ENCODE measurements at places on chromosomes 16 and 17. TPM values are rescaled to one million over a fixed set of nuclear protein-coding genes. Genes with fewer than 3 reads are reported as not detected.

PRSS53 gene
- 2.1 TPM for total RNA-seq

GRAP gene
- not detected for total RNA-seq

CLEC18C gene
- under 0.01 TPM for total RNA-seq

NPIPA2 gene
- total RNA-seq: 0.34 TPM

TNP2 gene
- total RNA-seq: not detected

ARL5C gene
- total RNA-seq: not detected

KCNJ2 gene
- total RNA-seq: 1.0 TPM

CHST4 gene
- under 0.01 TPM for total RNA-seq

KRTAP4-3 gene
- not detected for total RNA-seq

FOXF1 gene
- 25.4 TPM for total RNA-seq

WFDC1 gene
- total RNA-seq: 0.59 TPM

KRTAP3-2 gene
- total RNA-seq: not detected

ULK2 gene
- 9.5 TPM for total RNA-seq

ALOX15 gene
- total RNA-seq: not detected

HID1 gene
- 0.45 TPM for total RNA-seq

KRT33A gene
- not detected for total RNA-seq

CYGB gene
- total RNA-seq: 16.1 TPM

TNFRSF17 gene
- total RNA-seq: not detected

DPEP2 gene
- total RNA-seq: not detected

PHKB gene
- 20.7 TPM for total RNA-seq

YBX2 gene
- not detected for total RNA-seq

RBFOX1 gene
- total RNA-seq: not detected

NPB gene
- 1.3 TPM for total RNA-seq

DNAAF8 gene
- 0.30 TPM for total RNA-seq

SOST gene
- total RNA-seq: not detected

NTN1 gene
- under 0.01 TPM for total RNA-seq

SLC35G6 gene
- total RNA-seq: not detected

MMP25 gene
- total RNA-seq: under 0.01 TPM

CD300LB gene
- not detected for total RNA-seq

CTRB1 gene
- total RNA-seq: not detected

KRT39 gene
- total RNA-seq: not detected

LRRC46 gene
- total RNA-seq: 0.15 TPM

SDR42E1 gene
- 2.4 TPM for total RNA-seq

CFDP1 gene
- total RNA-seq: 44.4 TPM

CIBAR2 gene
- not detected for total RNA-seq

ABCC12 gene
- total RNA-seq: not detected

SCARF1 gene
- 1.0 TPM for total RNA-seq

C1QTNF1 gene
- 18.9 TPM for total RNA-seq

CD68 gene
- total RNA-seq: 27.7 TPM

CCL8 gene
- total RNA-seq: not detected

MIS12 gene
- 13.8 TPM for total RNA-seq

All from bronchus fibroblast of lung (primary cell).